Cardiac fibroblast (primary cell): ENCODE measurements at places on chromosomes 5 and 9.

DNA sequence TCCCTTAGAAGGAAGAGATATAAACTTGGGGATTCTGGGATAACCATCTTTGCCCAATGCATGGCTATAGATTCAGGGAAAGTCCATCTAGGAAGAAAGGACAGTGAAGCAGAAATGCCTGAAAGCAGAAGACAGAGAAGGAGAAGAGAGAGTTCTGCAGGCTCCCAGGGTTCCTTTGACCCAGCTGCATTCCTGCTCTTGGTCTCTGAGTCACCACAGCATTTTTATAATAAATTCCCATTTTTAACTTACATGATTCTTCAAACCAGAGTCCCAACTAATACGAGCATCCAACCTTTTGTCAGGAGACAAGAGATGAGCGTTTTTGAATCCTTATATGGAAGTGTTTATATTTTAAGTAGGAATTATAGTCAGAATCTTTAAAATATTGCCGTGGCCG is 12.0 kb upstream of the AOPEP start:
- peak; percentile 2 for DNase-seq

DNA sequence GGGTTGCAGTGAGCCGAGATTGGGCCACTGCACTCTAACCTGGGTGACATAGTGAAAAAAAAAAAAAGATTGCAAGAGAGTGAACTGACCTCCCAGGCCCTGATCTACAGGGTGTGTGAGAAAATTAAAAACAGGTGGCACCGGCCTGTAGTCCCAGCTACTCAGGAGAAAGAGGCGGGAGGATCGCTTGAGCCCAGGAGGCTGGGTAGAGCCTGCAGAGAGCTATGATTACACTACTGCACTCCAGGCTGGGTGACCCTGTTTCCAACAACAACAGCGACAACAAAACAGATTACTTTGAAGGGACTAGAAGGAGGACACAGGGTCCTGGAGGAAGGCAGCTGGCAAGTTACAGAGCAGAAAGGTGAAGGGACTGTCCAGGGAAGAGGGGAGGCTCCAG is 42.2 kb upstream of the FABP6 start:
- DNase-seq: no peak

- no peak for DNase-seq
These were observed 79.3 kb downstream of the PPP2R2B start for GRCh38 chr5:146799231-146799630.

- no peak for DNase-seq
These were observed 32.9 kb downstream of the SAXO1 start for GRCh38 chr9:19000133-19000532.

DNA sequence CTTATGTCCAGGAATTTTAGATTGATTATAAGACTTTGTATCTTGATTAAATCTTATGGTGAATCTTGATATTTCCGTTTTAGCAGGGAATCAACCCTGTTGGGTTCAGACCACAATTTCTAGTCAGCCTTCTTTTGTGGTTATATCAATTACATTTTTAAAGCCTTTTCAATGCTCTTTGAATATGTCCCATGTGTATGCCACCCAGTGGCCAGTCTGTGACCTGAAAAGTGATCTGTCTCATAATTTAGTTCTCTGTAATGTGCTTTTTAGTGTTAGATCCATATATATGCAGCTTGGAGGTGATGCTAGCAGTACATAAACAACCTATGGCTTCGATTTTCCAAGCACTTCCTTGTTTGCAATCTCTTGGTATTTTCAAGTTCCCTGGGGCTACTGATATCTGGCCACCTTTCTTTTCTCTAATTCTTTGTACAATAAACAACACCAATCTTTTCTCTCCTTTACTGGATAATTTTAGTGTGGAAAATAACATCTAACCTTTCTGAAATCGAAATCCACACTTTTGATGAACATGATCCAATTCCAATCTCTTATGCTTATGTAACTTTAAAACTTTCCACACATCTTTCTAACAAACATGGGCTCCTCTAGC is 28.8 kb downstream of the PDE8B start:
- DNase-seq: peak; percentile 29

GRCh38 chr9:16318516-16319060 is 551.9 kb downstream of the BNC2 start:
- DNase-seq: no peak

- peak; percentile 32 for DNase-seq
These were observed 319.5 kb downstream of the ADGRV1 start for GRCh38 chr5:90878081-90878480.

DNA sequence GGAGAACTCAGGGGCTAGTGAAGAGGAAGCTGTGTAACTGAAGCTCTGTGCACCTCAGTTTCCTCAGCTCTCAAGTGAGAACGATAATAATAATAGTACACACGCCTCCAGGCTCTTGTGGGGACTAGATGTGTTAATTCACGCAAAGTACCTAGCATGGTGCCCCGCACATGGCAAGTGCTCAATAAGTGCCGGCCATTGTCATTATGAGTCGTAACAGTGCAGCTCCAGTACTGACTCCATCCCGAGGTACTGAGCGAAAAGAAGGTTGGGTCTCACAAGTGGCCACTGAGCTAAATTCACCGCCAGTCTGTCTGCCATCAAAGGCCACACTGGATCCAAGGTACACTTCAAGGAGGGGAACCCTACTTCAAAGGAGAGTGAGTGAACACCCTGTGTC is 40.4 kb downstream of the MED27 start:
- no peak for DNase-seq

DNA sequence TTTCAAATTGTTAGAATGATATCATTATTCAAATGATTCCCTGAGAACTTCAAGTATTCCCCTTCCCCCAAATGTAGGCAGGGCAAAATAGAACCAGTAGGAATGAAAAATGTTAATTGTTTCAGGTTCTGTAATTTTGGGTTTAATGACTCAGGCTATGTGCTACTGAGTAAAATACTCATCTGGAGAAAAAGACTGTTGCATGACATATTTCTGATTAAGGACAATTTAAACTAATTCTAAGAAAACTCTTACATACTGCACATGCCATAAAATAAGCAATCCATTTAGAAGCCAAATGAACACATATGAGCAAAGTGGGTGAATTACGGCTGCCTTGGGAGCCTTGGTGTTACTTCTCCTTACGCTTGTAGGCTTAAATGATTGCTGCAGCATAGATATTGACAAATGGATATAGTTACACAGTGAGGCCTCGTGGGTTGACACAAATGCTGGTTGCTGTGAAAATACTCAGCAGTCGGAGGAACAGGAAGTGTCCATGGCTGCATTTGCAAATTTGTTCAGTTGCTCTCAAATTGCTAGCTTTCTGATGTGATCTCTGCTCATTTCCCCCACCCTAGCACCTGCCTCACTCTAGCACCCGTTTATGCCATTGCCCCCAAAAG is 174.9 kb upstream of the DMAC1 start:
- DNase-seq: no peak

- no peak for DNase-seq
These were observed 131.4 kb downstream of the TMEM174 start for GRCh38 chr5:73304381-73304780.

GRCh38 chr5:72480841-72481240 is 26.4 kb downstream of the ZNF366 start:
- DNase-seq: no peak

DNA sequence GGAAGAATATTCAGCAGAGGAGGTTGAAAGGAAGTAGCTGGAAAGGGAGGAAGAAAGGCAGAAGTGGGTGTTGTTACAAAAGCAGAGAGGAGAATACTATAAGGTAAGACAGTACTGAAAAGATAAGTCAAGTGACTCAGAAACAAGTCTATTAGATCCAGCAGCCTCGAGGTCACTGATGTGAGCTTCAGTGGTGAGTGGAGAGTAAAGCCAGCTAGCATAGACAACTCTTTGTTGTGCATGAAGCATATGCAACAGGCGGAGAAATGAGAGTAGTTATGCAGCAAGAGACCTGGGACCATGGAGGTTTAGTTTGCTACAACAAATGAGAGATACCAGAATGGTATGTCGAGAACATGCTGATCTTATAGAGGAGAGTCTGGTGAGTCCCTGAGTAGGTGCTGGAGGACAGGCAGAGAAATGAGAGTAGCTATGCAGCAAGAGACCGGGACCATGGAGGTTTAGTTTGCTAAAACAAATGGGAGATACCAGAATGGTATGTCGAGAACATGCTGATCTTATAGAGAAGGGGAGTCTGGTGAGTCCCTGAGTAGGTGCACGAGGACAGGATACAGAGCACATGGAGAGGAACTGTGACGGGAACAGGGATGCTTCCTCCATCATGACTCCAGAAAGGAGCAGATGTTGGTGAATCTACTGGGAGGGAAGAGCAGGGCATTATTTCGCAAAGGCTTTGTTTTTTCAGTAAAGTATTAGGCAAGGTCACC is 36.0 kb downstream of the EQTN start:
- DNase-seq: no peak

DNA sequence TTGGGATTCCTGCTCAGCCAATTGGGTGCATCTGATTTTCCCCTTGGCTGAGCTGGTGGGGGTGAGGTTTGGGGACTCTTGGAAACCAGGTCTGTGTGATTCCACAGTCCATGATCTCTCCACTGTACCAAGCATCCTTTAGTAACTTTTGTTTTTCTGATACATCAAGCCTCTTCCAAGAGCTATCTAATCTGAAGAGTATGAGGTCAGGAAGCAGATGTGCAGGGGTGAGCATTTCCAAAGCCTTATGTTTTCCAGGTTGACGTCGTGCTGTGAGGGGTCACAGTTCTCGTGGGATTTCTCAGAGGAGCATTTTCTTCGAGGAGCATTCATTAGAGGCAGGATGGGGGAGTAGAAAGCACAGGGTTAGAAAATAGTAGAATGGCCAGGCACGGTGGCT is 95.3 kb downstream of the KLF4 start:
- DNase-seq: no peak

DNA sequence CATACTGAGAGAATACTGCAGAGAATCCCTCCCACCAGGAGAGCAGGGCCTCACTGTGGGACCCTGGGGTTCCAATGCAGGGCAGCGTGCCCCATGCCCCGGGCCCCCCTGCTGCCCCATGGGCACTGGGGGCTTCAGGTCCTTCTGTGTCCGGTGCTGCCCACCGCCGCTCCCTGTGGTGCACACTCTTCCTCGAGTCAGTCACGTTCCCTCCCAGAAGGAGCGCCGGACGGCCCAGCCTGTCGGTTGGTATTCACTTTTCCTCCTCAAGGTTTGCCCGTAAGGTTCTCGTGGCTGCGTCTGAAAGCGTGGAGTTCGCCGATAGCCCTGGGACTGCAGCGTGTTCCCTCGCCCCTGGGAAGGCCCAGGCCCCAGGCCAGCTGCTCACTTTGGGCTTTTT is 48.1 kb upstream of the FCN2 start:
- DNase-seq: no peak

GRCh38 chr9:75941577-75942311 is 51.3 kb downstream of the PCSK5 start:
- DNase-seq: no peak

DNA sequence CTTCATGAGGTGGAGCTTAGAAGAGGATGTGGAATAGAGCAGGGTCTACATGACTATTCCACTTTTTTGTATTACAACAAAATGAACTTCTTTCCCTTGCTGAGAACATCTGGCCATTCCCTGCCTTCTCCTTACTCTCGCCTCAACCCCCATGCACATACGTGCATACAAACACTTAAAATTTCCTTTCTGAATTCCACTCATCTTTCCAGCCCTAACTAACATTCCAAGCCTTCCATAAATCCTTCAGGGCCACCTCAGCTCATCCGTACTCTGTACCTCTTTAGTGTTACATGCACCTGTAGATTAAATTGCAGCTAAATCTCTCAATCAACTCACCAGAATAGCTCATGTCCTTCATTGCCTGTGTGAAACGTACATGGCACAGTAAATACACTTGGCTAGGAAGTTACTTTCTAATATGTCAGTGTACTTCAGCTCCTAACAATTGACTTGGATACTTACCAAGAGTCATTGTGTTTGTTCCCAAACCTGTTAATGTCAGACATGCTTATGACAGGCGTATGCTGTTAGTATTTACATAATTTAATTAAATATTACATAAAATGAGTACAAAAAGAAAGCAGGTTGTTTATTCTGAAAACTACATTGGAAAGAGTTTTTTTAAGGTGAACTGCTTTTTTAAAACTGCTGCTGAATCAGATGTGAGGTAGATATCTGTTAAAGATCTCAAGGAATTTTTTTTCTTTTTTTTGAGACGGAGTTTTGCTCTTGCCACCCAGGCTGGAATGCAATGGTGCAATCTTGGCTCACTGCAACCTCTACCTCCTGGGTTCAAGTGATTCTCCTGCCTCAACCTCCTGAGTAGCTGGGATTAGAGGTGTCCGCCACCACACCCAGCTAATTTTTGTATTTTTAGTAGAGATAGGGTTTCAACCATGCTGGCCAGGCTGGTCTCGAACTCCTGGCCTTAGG is 55.7 kb downstream of the GLIS3 start:
- no peak for DNase-seq

- DNase-seq: no peak
These were observed 161.5 kb upstream of the NR4A3 start for GRCh38 chr9:99660191-99660636.

- DNase-seq: no peak
These were observed 254.6 kb downstream of the MTRR start for GRCh38 chr5:8123559-8123958.

DNA sequence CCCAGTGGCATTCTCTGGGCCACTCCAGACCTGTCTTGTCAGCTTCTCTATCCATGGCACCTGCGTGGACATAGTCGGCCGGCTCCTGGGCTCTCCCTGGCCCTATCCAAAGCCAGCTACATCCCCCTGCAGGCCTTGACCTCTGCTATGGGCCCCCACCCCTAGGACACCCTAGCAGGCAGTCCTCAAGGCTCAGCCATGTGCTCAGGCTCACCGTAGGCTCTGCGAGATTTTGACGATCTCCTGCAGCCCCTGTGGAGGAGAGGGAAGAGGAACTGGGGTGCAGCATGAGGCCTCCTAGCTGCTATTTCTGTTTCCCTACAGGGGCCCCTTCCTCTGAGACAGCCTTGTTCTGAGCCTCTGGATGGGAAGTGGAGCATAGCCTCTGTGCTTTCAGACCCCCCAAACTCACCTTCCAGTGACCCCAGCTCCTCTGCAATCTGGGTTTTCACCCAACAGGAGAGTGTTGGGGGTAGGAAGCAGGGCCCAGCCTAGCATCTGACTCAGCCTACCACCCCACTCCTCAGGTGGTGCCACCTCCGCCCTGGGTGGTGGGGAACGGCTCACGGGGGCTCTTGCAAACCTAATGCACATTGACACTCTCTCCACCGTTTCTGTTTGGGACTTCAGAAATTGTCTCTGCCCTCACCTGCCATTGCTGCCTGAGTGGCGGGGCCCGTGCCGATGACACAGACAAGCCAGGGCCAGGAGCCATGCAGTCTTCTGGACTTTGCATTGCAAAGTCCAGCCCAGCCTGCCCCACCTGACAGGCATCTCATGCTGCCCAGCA is 36.7 kb downstream of the HRH2 start:
- no peak for DNase-seq

GRCh38 chr5:14790220-14790619 is 81.4 kb downstream of the ANKH start:
- peak; percentile 46 for DNase-seq

GRCh38 chr9:136525841-136526499 is 19.9 kb downstream of the NOTCH1 start:
- DNase-seq: no peak

- peak; percentile 81 for DNase-seq
These were observed 34.7 kb downstream of the ADAM19 start for GRCh38 chr5:157540707-157541446.

GRCh38 chr9:87830446-87830845 is 52.2 kb upstream of the SPATA31E1 start:
- no peak for DNase-seq

- no peak for DNase-seq
These were observed 99.2 kb upstream of the IQGAP2 start for GRCh38 chr5:76303921-76304320.

- no peak for DNase-seq
These were observed 158.6 kb downstream of the FAM114A2 start for GRCh38 chr5:153880106-153880505.
